Calu3 (cell line): ENCODE measurements at places on chromosomes 12 and 14. TPM values are rescaled to one million over a fixed set of nuclear protein-coding genes. Genes with fewer than 3 reads are reported as not detected.

Gene PRKAB1
- total RNA-seq, result 73.5 and 82.7 TPM in 2 replicates

DNA sequence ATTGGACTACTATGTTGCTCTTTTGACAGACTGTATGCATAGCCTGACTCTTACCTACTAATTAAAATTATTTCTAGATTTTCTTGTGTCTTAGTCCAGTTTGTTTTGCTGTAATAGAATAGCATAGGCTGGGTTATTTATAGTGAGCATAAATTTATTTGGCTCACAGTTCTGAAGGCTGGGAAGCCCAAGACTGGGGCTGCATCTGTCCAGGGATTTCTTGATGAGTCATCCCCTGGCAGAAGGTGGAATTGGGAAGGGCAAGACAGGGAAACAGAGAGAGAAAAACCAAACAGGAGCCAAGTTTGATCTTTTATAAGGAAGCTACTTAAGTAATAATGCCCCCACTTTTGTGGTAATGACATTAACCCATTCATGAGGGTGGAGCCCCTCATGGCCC, 759.2 kb upstream of the LRFN5 start:
- H3K4me3 ChIP-seq, result no peak overlapping the region
- H3K27ac ChIP-seq, result no peak overlapping the region
- DNase-seq, result no peak

GRCh38 chr14:97166497-97166896, 369.3 kb downstream of the VRK1 start:
- H3K4me1 ChIP-seq, result no peaks in the 10 kb centered on the region
- H3K36me3 ChIP-seq, result no peaks in the 10 kb centered on the region
- no peaks in the 10 kb centered on the region for H3K27me3 ChIP-seq

DNA sequence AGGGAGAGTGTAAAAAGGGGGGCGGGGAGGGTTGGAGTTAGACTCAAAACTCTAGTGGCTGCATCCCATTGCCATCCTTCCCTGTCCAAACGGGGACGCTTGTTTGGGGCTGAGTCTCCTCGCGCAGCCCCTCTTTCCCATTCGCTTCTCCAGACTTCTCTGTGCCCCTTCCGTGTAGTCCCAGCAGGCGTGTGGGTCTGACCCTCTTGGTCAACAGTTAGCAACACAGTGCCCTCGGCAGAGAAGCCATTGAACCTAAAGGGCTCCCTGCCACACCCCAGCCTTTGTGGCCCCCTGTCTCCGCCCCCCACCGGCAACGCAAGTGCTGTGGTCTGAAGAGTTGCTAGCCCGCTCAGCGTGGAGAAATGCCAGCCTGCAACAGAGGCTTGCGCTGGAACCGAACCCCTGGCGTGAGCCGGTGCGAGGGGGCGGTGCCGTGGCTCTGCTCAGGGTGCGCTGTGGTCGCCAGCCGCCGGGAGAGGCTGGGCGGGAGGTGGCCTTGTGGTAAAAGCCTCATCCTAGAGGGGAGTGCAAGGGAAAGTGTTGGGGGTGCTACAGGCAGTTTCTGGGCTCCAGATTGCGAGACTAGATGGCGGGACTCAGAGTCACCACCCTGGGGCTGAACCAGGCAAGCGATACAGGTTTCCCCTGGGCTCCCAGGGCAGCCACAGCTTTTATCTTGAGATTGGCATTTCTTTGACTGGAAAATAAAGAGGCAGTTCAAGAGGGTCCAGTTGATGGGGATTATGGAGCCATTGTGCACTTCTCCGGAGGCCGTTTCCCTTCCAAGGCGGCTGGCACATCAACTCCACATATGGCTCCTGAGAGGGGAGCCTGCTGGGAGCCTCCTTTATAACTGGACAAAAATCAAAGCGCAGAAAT, 2.1 kb downstream of the PLXNC1 start:
- H3K36me3 ChIP-seq, result peaks cover 5% of the 10 kb centered on the region
- peak overlapping the region; percentile 70 for H3K4me3 ChIP-seq
- DNase-seq, result no peak
- peaks cover 89% of the 10 kb centered on the region for H3K27me3 ChIP-seq
